Stimulated activated CD4-positive, alpha-beta T cell treated with anti-CD3 and anti-CD28 coated beads, Interleukin-1b, Interleukin-23, amount 100 ng/mL, for 48 hours (primary cell): ENCODE measurements at places on chromosomes 5 and 9.
A peak's percentile ranks its signal among the peaks of the same experiment; 100 is the strongest.

DNA sequence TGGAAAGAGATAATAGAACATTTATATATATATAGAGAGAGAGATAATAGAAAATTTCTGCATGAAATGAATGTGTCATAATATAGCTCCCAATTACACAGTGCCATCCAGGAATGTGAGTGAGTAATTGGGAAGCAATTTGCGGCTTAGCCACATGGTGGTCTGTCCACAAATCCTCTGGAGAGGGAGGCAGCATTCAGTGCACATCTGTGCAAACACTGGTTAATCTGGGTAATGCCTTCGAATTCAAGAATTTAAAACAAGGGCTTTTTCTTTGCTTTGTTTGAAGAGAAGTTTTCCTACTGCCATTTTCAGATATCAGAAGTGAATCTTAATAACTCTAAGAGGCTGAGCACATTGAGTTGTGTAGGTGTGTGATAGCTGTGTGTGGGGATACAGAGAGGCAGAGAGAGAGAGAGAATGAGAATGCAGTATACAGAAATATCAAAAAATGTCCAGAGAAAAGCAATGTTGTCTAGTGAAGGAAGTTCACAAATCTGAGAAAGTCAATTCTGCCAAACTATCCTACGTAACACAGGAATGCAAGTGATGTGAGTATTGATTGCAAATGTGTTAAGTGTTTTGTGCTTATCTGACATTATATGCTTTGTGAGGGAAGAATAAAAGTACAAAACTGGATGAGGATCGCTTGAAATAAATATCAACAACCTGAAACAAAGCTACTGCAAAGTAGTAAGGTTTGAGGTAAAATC is 134.6 kb downstream of the EDIL3 start:
- no peak for DNase-seq

DNA sequence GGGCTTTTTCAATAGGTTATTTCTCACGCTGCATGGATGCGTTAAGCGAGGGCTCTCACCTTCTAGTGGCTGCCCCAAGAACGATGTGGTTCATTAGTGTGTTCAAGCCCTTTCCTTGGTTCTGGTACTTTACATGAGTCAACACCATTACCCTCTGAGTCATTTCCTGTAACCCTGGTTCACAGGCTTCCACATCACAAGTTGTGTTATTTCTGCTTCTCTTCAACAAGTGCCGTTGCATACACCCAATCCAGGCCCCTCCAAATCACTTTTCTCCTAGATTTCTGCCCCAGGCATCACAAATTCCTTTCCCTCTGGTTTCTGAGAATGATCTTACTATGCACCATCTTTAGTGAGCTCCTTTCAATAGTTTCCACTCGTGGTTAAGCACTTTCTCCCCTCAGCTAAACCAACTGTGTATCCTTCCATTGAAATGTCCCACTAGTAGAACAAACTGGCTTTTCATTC is 69.5 kb upstream of the RAD23B start:
- peak; percentile 41 for DNase-seq

DNA sequence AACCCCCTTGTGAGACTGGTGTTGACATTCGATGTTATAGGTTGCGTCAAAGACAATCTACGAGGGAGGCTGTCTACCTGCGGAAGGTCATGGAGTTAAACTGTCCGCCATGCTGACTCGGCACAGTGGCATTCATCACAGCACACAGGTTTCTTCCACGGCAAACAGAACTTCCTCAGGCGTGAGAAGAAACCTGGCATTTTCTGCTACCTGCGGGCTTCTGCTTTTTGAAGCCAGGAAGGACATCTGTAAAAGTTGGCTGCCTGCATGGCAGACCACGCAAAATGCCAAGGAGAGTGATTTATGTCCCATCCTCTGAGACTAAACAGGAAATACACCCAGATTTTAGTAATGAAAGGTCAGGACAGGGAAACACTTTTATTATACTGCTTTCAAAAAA is 809.8 kb upstream of the NUDT12 start:
- no peak for DNase-seq

DNA sequence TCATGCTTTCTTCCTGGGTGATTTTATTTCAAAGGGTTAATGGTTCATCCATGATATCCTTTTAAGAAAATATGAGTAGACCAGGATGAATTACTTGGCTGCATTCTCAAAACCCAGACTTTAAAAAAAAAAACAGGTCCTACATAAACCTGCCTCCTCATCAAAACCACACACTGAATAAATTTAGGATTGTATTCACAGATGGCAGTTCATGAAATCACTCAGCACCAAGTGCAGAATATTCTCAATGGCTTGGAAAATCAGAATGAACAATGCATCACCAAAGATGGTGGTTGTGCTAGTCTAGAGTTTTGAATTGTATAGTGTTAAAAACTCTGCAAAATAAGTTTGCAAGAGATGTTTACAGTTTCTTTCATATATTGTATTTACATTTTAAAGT is 145.4 kb upstream of the GRAMD2B start:
- DNase-seq: no peak

GRCh38 chr9:89006996-89007967 is 16.0 kb downstream of the S1PR3 start:
- DNase-seq: no peak

DNA sequence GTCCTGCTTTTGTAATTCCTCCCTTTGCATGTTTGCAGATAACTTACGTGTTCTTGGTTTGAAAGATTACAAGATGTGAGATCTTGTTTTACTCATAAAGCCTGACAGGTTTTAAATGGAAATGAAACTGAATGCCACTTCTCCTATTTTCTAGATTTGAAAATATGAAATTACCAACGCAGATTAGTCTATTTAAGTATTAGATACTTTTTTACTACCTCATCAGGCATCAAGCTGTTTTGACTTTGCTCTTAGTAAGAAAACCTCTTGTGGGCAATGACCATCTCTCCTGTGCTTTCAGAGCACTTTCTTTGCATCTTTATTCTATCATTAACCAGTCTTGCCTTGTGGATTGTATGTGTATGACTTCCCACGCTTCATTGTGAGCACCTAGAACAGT is 3.5 kb downstream of the DMXL1 start:
- no peak for DNase-seq
